Gastrocnemius medialis (tissue), 4 donors: ENCODE measurements at places on chromosomes 3 and 15. TPM values are rescaled to one million over a fixed set of nuclear protein-coding genes. Genes with fewer than 3 reads are reported as not detected.

GRCh38 chr15:63494408-63494807, 10.0 kb upstream of the USP3 start:
- DNase-seq: no peak

- no peak for DNase-seq
Measured at GRCh38 chr3:151328298-151328995, 902 bp downstream of the P2RY13 start.

DNA sequence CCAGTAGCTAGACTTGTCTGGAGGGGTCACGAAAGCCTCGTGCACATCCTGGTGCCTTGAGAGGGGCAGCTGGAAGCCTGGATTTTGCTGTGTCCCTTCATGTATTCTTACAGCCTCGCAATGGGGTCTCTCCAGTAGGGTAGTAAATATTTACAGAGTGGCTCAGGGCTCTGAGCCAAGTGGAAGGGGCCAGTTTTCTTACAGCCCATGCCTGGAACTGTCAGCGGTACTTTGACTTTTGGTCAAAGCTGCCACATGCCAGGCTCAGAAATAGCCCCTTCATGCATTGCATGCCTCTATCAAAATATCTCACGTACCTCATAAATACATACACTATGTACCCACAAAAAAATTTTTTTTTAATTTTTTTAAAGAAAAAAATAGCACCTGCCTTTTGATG, 119.2 kb downstream of the OSBPL10 start:
- no peak for DNase-seq

DNA sequence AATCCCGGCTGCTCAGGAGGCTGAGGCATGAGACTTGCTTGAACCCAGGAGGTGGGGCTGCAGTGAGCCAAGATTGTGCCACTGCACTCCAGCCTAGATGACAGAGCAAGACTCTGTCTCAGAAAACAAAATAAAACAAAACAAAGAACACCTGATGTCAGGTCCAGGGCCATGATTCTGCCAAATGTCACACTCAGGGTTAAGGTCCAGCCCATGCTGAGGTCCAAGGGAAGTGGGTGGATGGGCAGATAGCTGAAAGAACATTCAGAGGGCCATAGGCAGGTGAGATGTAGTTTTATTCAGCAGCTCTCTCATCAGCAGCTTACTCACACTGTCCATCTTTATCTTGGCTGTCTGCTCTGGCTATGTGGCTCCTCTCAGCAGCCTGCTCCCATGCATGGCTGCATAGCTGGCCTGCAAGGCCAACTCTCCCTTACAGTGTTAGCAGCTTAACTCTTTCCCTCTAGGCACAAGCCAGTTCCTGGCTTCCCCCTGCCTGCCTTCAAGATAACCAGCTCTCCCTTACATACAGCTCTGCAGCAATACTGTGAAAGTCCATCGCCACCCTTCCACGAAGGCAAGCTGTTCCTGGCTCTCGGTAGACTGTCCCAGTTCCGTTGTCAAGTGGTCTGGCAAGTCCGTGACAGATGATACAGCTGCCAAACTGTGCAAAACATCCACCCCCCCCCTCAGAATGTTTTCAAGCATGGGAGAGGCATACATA, 62.4 kb upstream of the SIAH2 start:
- no peak for DNase-seq

DNA sequence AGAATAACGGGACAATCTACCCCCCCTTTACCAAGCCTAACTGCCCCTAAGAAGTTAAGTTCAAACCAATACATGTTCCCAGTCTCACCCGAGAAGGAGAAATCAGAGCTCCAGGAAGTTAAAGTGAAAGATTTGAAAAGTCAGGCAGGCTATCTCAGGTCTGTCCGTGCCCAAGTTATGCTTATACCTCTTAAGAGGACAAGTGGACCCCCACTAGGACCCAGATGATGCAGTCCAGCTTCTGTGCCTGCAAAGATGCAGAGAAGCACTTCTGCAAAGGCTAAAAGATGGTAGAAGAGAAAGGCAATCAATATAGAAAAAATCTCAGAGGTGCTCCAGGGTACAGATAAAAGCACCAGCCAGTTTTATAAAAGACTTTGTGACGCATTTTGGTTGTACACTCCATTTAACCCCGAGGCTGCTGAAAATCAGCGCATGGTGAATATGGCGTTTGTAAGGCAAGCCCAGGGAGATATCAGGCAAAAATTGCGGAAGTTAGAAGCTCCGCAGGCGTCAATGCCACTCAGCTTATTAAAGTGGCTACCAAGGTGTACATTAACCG, 9.8 kb upstream of the SLC9C1 start:
- no peak for DNase-seq

DNA sequence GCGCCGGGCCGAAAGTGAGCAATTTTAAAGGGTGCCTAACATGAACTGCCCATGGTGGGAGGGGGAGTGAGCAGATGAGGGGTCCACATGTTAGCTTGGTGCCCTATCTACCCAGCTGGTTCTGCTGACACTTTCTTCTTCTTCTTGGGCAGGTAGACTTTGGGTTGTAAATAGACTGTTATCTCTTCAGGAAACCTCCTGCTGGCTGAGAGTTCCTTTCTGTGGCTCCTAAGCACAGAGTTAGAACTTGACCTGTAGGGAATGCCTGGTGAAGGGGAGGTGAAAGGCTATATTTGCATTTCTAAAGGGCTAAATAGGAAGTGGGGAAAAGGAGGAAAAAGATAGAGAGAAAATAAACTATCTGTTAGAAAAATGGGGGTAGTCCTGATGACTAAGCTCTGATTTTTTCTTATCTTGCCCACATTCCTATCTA, 521.4 kb upstream of the TGFBR2 start:
- DNase-seq: no peak

DNA sequence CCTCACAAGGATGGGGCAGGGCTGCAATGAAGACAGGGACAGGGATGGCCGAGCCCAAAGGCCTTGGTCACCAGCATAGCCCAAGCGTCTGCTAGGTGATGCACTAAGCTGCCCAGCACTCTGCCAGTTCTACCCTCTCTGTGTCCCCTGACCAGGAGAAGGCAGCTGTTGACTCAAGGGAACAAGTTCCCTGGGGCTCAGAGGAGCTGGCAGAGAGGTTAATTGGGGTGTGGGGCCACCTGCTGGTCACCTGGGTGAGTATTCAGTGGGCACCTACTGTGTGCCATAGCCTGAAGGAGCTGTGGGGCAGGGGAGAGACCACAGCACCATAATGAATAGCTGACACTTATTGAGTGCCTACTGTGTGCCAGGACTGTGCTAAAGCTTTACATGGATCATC, 22.0 kb upstream of the DOCK3 start:
- DNase-seq: peak; percentile 33

GRCh38 chr3:3200632-3201212, 21.2 kb upstream of the CRBN start:
- DNase-seq: peak; percentile 24

DUOX1 gene
- not detected for total RNA-seq

DNA sequence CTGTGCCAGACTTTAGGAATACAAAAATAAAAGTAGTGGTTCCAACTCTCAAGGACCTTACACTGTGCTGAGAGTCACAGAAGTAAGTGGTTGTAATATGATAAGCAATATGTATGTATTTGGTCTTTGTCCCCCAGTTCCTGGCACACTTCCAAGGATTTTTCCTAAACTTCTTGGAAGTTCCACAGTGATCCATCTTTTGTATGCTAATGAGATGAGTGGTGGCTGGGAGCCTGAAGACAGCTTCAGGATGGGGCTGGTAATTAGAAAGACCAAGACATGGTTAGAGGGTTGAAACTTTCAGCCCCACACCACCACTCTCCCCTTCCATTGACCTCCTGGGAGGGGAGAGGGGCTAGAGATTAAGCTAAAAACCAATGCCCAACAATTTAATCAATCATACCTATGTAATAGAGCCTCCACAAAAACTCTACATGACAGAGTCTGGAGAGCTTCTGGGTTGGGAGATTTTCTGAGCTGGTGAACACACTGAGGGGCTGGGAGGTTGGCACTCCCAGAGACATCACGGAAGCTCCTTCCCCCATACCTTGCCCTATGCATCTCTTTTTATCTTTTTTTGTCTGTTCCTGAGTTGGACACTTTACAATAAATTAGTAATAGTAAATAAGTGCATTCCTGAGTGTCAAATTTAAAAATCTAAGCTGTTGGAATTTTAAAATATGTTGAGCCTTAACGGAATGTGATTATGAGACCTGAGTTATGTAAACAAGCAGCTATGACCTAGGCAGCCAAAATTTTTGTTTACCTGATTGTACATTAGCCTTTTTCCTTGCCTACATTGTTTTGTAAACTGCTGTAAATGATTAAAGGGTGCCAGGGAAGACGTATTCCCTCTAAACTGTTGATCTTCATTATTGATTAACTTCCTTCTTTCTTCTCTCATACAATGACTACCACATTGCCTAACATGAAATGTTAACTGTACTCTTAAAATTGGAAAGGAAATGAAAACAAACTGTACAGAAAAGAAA, 24.3 kb downstream of the CD200R1L start:
- no peak for DNase-seq

TKT gene
- total RNA-seq: 41.3 TPM

DNA sequence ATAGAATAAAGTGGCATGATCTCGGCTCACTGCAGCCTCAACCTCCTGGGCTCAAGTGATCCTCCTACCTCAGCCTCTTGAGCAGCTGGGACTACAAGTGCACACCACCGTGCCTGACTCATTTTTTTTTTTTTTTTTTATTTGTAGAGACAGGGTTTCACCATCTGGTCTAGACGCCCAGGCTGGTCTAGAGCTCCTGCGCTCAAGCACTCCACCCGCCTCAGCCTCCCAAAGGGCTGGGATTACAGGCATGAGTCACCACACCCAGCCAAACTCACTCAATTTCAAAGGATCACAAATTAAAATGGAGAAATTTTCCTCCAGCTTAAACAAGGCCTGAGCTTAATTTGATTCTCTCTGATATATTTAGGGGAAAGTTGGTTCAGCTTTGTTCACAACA, 27.3 kb upstream of the NMB start:
- DNase-seq: peak; percentile 55

CPB1 gene
- not detected for total RNA-seq

- no peak for DNase-seq
Measured at GRCh38 chr3:28268989-28269388, 27.6 kb downstream of the CMC1 start.

DNA sequence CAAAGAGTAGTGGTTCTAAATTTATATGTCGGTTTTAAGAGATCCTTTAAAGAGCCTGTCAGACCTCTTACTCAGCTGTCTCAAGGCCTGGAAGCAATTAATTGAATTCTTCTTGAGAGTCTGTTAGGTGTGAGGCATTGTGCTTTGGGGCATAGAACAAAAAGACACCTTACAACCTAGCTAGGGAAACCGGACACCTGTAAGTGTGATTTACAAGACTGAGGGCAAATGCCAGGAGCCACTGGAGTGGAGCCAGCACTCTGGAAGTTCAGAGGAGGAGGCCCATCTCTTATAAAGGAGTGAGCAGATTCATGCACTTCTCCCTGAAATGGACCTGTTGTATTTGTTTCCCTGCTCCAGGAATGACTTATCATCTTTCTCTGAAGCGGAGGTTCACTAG, 97.7 kb upstream of the NUDT16 start:
- peak; percentile 26 for DNase-seq

- DNase-seq: no peak
Measured at GRCh38 chr3:27166888-27167287, 202.3 kb downstream of the NEK10 start.

DNA sequence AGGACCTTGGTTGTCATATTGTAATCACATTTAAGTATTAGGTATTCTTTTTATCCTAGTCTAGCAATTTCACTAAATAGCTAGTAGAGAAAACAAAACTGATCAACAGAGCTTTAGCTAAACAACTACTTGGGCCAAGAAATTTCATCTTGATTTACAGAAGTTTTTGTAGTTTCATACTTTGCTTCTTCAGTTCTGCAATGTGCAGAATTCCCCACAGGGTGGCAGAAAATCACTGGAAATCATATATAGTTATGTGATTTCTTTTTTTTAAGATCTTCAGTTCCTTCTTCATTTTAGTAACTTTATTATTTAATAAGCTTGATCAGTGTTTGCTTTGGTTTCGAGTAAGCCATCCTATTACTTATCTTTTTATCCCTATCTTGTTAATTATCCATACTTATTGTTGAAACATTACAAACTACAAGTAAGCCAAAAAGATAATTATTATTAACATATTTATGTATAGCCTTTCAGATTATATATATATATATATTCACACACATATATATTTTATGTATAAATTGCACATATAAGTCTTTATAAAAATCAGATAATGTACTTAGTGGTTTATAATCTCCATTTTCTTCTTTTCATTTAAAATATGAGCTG, 2.2 kb upstream of the BNIP2 start:
- no peak for DNase-seq

KCNMB3 gene
- 0.24 TPM for total RNA-seq

ARPIN gene
- 4.8 TPM for total RNA-seq

DNA sequence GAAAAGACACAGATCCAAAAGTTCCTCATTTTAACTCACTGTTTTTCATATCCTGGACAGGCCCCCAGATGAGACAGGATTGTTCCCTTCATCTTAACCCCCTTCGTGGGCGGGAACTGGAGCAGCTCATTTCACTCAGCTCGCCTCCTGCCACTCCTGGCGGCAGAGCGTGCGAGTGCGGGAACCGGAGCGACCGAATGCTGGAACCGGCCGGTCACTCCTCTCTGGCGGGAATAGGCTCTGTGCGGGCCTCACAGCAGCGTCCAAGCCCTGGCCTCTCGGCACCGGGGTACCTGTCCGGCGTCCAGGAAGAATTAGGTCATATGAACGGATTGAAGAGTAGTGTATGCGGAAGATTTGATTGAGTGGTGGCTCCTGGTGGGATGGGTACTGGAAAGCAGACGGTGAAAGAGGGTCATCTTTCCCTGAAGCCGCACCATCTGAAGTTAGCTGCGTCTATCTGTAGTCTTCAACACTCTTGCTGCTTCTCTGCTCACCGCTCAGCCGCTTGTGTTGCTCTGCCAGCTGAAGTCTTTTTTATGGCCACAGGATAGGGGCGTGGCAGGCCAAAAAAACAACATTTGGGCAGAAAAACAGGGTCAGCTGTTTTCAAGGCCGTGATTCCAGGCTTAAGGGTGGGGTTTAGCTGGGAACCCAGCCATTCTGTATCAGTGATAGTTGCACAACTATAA, 42.3 kb upstream of the FXR1 start:
- peak; percentile 62 for DNase-seq

DNA sequence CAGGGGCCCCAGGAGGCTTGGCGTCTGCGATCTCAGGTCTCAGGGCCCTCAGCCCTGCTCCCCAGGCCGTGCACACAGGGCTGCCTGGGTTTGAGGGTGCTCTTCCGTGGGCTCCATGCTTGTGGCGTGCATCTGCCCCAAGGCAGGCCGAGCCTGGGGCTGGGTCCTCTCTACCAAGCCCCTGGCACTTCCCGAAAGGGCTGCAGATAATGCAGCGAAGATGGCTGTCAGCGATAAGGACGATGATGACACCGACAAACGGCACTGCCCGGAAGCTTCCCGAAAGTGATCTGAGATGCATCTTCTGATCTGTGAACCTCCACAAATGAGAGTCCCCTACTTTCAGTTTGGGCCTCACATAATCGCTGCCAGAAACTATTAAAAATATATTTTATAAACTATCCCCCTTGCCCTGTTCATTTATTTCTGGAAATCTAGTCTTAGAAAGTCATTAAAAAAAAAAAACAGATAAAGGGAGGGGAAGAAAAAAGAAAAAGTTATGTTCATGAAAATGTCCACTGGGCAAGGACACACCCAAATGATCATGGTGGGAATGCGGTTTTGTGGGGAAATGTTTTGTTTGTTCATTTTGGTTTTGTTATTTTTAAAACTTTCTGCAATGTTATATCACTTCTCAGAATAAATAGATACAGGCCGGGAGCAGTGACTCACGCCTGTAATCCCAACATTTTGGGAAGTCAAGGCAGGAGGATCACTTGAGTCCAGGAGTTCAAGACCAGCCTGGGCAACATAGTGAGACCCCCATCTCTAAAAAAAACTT, 51.5 kb downstream of the RPN1 start:
- no peak for DNase-seq

- no peak for DNase-seq
Measured at GRCh38 chr3:138899351-138899991, 47.5 kb downstream of the FOXL2 start.
